ENCODE measurements at places on chromosomes 12 and 14.

- DNase-seq: no peak
These were observed 17.8 kb upstream of the OXA1L start for GRCh38 chr14:22748631-22749068.

DNA sequence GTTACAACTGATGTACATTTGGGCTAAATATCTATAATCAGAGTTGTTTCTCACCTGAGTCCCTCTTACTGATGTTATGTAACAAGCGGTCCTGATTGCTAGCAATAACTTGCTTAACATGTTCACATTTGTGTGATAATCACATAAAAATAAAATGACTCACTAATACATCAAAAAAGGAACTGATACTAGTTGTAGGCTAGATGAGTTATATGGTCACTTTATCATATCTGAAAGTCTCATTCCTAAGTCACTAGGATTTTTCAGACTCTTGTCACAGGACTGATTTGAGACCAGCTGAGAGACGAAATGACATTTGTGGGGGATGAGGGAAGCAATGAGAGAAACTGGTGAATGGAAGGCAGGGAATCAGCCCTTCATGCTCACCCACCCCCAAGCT is 34.3 kb downstream of the NKX2-1 start:
- no peak for DNase-seq

GRCh38 chr14:66383257-66383656 is 102.9 kb upstream of the CCDC196 start:
- no peak for DNase-seq

DNA sequence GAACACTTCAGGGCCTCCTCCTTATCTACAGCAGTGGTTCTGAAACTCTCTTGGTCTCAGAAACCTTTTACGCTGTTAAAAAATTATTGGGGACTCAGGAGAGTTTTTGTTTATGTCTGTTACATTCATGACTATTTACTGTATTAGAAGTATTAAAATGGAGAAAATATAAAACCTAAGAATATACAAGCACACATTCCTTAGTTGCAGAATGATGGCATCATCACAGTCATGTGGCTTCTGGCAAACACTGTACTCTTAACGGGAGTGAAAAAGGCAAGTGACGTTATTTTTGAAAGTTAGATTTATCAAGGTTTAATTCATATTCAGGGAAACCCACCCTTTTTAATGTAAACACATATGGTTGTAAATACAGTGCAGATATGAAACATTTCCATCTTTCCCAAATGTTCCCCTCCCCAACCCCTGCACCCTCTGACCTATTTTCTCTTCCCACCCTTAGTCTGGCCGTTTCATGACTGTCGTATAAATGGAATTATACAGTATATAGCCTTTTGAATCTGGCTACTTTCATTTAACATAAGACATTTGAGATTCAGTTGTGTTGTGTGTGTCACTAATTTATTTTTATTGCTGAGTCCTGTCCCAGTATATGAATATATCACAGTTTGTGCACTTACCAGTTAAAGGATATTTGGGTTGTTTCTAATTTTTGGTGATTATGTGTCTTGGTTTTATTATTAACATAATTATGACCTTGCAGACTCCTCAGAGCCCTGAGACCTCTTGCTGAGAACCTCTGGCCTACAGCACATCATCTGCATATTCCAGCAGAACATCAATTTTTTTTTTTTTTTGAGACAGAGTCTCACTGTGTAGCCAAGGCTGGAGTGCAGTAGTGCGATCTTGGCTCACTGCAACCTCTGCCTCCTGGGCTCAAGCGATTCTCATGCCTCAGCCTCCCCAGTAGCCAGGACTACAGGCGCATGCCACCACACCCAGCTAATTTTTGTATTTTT is 457.0 kb downstream of the PCNX1 start:
- DNase-seq: no peak

GRCh38 chr14:46574978-46575375 is 76.6 kb downstream of the RPL10L start:
- no peak for DNase-seq

GRCh38 chr14:91281346-91281745 is 36.8 kb upstream of the GPR68 start:
- no peak for DNase-seq

DNA sequence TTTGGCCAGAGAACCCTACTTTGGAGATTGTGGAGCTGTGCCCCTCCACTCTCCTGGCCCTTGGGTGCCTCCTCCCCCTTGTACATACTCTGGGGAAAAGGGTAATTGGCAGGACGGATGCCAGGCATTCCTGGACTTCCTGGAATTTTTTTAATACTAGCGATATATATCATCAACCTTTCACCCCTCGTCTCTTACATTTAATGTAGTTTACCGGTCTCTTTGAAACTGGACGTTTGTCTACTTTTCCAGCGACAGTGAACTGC is 767 bp upstream of the CRY1 start:
- DNase-seq: no peak

DNA sequence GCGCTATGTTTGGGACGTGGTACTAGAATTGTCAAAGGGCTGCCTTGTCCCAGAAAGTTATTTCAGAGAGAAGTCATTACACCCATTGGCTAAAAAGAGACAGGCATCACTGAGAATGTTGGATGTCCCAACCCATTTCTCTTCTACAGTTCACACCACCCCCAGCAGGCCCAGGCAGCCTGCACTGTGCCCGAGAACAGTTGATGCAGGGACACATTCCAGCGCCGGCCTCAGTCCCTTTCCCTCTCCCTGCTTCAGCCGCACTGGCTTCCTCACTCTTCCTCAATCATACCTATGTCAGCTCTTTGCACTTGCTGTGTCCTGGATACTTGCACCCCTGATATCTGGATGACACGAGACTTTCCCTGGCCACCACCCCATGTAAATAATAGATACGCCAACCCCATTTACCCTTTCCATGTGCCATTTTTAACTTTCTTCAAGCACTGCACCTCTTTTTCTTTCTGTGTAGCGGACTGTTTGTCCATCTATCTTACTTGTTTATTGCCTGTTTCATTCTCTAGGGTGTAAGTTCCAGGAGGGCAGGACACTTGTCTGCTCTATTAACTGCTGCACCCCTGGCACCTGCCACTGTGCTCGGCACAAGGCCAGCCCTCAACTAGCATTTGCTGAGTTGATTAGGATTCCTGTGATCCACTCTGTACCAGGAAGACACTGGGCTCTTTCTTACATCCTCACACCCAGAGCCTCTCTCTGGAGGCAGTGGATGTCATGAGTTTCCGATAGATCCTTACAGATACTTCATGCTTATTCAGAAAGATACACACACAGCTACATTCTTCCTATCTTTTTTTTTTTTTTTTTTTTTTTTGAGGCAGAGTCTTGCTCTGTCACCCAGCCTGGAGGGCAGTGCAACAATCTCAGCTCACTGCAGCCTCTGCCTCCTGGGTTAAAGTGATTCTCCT is 76.6 kb upstream of the CEP83 start:
- no peak for DNase-seq

DNA sequence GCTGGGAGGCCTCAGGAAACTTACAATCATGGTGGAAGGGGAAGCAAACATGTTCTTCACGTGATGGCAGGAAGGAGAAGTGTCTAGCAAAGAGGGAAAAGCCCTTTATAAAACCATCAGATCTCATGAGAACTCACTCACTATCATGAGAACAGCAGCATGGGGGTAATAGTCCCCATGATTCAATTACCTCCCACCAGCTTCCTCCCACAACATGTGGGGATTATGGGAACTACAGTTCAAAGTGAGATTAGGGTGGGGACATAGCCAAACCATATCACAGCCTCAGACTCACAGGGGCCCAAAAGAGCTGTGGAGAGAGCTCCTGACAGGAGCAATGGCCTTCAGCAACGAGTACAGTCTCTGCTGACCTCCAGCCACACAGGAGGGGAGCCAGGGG is 151.4 kb downstream of the GXYLT1 start:
- DNase-seq: no peak

DNA sequence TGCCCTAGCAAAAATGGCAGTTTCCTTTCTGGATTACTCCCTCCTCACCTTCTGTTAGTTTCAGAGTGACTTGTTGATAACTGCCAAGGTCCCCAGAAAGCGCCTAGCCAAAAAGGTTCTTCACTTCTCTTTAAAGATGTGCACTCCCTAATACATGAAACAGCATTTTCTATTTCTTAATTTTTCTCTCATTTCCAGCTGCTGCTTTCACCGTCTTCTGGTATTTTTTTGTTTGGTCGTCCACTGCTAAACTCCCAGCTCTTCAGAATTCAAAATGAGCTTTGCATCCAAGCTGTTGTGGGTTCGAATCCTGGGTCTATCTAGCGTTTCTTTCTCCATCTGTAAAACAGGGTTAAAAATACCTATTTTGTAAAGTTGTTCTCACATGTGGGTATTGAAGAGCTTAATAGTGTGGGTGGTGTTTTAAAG is 397 bp upstream of the BORCS5 start:
- no peak for DNase-seq

Measured in NCI-H510A treated with DMSO at 0.1 percent for 48 hours (cell line).